SK-N-MC (cell line): ENCODE measurements at places on chromosomes 5 and 9.
A peak's percentile ranks its signal among the peaks of the same experiment; 100 is the strongest.

- peak; percentile 44 for DNase-seq
Measured at GRCh38 chr5:177085985-177086653, 596 bp upstream of the FGFR4 start.

DNA sequence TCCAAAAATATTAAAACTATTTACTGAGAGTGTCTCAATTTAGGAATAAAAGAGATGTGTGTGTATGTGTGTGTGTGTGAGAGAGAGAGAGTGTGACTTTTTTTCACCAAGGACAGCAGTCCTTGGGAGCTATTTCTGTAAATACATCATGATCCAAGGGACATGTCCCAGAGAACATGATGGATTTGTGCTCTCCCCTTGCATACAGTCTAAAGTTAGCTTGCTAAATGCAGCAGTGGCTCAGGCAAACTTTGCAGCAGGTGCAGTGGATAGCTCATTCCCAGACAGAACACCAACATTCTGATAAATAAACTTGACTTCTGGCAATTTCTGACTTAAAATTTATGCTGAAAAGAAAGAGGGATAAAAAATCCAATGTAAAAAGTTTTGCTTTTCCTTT, 55.4 kb upstream of the SGCD start:
- DNase-seq, result no peak

DNA sequence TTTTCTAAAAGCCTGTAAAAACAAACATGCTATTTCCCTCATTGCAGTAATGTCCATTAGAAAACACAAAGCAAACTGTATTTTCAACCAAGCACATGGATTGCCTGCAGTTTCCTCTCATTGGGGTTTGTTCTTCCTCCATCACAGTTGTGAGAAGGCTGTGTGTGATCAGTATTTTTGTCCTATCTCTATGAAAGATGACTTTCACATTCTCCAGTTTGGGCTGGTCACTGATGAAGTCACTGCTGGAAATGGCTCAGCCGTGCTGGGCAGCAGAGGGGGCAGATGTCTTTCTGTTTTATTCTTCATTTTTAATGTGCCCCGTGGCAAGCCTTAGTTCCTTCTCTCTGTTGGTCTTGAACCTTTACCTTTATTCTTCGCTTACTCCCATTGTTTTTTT, 288.9 kb upstream of the MPDZ start:
- no peak for DNase-seq

- DNase-seq, result no peak
Measured at GRCh38 chr9:71637375-71637774, 130.9 kb downstream of the CEMIP2 start.

- no peak for DNase-seq
Measured at GRCh38 chr5:111784491-111785181, 27.6 kb upstream of the NREP start.

DNA sequence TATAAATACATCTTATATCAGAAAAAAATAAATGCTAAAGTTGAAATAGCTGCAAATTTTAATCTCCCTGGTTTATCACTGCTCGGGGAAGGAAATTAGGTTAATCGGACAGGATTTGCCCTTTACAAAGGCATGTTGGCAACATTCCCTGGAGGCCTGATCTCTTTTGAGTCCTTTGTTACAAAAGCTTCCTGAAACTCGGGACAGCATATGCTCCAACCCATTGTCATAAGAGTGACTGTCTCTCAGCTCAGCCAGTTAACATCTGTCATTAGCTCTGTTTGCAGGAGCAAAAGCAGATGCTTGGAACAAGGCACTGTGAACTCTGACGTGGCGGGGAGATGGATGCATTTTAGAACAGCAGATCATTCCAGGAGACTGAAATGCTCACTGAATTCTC, 80.6 kb downstream of the MYO10 start:
- no peak for DNase-seq

DNA sequence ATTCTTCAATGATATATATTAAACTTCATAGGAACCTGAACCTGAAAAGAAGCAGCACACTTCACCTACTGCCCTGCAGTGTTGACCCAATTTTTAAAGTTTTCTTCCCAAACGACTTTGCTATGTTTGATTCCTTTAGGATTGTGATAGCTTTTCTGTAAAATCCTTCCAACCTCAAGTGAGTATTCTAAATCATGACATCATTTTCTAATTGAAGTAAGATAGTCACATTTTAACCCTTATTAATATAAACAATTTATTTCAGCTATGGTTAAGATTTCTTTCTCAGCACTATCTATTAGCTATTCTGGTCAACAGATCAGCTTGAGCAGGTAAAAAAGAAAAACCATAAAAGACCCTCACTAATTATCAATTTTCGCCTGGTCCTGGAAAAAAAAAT, 162.0 kb downstream of the SMARCA2 start:
- no peak for DNase-seq

- DNase-seq, result no peak
Measured at GRCh38 chr9:78666818-78667414, 370.0 kb downstream of the PSAT1 start.

DNA sequence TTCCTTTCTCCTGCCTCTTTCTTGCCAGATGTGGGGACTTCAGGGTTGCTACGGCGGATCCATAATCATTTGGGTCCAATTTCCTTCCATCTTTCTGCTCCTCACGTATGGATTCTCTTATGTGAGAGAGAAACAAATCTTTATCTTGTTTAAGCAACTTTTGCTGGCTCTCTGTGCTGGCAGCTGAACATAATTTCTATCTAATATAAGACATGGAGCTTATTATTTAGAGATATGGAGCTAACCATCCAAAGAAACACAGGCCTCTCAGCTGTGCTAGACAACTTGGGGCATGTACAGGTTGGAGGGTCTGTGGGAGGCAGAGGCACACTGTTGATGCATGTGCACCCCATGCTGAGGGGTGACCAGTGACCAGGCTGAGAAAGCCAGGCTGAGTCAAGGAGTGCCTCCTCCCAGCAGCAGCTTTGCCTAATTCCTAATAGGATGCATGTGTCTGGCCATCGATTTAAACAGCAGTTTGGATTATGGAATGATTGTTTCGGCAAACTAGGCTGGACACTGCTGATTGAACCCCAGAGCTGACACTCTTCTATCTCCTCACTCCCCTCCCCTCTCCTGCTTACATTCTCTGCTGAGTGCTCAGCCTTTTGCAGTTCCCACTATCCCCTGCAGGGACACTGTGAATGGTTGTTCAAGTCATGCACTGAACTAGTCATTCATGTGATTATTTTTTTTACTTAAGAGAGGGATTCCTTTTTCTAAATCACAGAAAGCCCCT, 195.8 kb downstream of the ERCC6L2 start:
- DNase-seq, result no peak

DNA sequence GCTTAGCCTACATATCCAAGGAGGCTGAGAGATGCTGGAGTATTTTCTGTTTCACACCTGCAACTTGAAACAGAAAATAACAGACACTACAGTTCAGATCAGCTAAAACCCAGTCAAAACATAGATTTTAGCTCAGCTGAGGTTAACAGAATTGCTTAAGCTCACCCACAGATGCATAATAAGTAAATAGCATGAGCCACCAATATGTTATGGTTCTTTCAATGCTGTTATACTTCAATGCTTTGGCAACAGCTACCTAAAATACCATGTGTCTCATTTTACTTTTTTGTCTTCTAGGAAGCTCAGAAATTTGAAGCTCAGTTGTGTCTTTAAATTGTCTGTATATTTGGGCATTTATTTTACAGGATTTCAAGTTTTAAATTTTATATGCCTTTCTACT, 35.8 kb upstream of the OR13F1 start:
- no peak for DNase-seq

- no peak for DNase-seq
Measured at GRCh38 chr5:56876327-56876726, 33.1 kb upstream of the SETD9 start.

- no peak for DNase-seq
Measured at GRCh38 chr9:121707477-121708424, 56.3 kb downstream of the DAB2IP start.

DNA sequence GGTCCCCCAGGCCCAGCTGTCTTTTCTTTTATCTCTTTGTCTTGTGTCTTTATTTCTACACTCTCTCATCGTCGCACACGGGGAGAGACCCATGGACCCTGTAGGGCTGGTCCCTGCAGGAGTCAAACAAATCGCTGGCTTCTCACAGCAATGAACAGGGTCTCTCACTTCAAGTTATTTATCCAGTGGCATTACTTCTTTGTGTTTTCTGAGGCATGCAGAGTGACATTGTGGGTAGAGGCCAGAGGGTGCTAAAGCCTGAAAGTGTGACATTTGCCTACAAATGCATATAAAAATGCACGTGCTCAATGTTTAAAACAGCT, 127.6 kb downstream of the ST8SIA4 start:
- no peak for DNase-seq

GRCh38 chr9:95171001-95171400, 146.5 kb downstream of the FANCC start:
- no peak for DNase-seq

DNA sequence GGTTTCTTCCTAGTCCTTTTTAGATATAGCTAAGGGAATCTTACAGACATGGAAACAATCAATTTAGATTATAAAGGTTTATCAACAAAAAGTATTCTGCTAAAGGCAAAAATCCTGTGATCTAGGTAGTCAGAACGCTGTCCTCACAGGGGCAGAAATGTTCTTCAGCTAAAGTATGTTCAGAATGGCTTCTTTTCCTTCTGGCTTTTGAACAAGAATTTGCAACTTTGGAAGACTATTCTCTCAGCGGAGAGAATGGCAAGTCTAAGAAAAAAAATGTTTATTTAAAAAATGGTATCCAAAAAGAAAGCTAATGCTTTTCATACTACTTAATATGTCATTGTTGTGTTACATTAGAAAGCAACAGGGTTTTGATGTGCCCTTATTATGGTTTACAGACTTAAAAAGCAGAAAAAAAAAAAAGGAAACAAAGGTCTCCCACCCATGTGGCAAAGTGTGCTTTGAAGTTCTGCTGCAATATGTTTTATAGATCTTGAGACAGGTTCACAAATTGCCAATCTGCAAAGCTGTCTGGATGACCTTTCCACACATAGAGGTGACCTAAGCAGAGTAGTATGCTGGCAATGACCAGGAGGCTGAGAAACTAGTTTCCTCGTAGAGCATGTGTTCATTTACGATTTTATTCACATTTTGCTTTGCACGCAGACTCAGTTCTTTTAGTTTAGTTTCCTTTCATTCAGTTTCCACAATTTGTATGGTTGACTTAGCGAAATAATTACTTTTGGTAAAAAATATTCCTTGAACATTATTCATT, 45.1 kb upstream of the PJA2 start:
- no peak for DNase-seq

- no peak for DNase-seq
Measured at GRCh38 chr5:133494232-133494922, 118.0 kb downstream of the FSTL4 start.

DNA sequence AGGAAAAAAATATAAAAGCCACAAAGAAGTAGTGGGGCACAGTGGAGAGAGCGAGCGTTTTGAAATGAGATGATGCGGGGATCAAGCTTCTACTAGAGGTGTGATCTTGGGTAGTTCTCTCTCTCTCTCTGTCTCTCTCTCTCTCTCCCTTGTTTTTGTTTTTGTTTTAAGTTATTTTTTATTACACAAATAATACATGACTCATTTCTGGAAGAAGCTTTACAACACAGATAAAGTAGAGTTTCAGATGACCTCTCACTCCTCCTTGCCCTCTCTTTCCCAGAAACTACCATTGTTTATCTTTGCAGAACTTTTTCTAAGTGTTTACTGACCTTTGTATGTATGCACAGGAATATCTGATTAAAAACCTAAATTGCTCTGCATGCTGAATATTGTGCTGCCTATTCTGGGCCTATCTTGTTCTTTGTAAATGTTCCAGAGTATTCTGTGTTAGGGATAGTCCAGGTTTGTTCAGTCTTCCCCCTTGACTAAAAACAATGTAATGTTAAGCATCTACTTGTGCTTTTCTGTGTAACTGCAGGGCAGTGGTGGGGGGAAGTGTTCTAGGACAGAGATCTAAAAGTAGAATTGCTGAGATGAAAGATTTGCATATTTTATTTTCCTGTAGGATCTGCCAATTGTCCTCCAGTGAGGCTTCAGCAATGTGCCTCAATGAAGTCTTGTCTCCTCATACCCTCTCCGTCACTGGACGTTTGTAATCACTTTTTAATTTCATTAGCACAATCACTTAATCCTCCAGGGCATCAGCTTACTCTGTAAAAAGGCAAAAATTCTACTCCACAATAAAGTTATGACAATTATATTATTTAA, 52.0 kb downstream of the FYB1 start:
- DNase-seq, result no peak

- no peak for DNase-seq
Measured at GRCh38 chr9:129930743-129931142, 95.5 kb downstream of the USP20 start.

DNA sequence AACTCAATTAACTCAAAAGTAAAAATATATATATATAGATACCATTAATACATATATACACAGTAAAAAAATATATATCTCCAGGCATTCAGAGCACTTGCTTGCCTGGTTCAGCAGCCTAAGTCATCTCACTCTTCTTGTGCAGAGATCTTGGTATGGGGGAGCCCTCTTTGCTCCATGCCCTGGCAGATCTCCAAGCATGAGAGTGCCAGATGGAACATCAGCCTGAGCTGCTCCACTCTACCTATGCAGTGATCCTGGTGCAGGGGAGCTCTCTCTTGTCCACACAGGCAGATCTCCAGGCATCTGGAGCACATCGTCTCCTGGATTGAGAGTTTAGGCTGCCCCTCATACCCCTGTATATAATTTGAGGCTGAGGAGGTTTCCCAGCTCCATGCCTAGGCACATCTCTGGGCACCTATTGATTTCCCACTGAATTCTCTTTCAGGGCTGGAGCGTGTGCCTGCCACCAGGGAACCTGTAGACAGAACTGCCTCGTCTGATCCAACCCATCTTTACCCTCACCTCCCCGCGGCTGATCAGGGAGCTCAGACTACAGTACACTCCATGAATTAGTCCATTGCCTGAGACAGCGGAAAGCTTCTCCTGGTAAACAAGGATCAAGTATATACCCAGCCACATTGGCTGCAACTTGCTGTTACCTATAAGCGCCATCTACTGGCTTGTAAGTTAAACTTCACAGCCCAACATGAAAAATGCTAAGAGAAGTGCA, 342.4 kb upstream of the GRIA1 start:
- no peak for DNase-seq

- DNase-seq, result no peak
Measured at GRCh38 chr9:125183054-125183453, 6.5 kb downstream of the PPP6C start.

DNA sequence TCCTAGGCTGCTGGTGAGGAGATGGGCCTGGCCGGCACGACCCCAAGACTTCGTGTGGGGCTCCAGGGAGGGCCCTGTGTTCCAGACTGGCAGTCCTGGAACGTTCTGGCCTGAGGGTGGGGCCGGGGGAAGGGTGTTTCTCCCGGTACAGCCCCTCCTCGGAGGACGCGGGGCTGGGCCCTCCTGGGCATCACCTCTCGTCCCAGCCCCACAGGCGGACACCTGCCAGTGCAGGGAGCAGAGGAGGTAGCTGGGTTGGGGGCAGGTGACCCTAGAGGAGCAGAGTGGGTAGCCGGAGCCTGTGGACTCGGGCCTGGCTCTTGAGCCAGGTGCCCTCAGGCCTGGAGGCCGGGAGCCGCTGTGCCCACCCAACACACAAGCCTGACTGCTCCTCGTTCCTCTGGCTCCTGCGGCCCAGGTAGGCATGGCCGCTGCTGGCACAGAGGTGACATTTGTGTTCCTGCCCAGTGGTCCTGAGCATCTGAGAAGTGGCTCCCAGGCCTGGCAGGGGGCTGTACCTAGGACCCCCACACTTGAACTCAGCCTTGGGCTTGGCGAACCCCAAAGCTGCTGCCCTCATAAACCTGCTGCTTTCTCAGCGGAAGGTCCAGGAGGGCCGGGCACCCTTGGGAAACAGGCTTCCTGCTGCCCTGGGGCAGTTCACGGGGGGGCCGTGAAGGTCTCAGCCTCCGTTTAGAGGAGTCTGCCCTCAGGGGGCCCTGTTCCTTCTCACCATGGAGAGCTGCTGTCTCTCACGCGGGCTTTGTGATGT, 817 bp downstream of the SLC6A19 start:
- no peak for DNase-seq
